Activated CD8-positive, alpha-beta memory T cell treated with anti-CD3 and anti-CD28 coated beads, Interleukin-2, amount 50 U/mL, for 48 hours (primary cell): ENCODE measurements at places on chromosomes 12 and 14.

GRCh38 chr14:85731186-85731585, 201.2 kb downstream of the FLRT2 start:
- no peak for DNase-seq

- DNase-seq: no peak
Measured at GRCh38 chr14:94823556-94824341, 53.8 kb upstream of the GSC start.

DNA sequence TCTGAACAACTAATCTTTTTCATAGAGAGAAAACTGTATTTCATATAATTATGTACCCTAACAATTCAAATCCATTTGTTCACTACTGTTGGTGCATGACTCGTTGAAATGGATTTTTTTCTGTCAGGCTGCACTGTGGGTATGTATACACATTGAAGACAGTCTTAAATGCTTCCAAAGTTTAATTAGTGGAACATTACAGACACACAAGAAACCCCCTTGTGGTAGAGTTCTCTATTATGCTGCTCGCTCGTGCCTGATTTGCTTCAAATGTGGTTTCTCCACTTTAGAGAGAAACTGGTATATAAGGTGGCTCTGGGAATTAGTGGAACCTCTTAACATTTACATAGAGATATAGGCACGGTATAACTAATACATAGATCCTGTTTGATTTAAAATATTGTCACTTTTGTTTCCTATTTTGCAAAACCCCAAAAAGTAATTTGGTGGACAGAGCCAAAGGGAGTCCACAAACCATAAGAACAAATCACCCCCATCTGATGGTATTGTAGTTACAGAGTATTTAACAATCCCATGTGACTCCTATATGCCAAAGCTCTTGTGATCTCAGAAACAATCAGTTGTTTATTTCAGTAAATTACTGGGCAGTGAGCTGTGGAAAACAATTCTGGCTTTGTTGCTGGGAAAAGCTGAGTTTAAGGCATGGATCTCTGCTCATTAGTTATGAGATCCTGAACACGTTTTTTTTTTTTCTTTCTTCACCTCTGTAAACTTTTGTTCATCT, 159.5 kb downstream of the BRMS1L start:
- no peak for DNase-seq

DNA sequence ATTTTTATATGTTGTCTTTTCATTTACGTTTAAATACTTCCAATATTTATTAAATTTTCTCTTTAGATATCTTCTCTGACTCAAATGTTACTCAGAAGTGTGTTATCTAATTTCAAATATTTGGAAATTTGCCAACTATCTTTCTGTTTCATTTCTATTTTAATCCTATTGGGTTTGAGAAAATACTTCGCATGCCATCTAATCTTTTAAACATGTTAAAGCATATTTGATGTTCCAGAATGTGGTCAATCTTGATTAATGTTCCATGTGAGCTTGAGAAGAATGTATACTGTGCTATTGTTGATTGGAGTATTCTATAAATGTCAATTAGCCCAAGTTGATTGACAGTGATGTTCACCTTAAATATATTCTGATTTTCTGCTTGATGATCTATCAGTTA, 11.9 kb upstream of the DCN start:
- DNase-seq: no peak

GRCh38 chr12:28710882-28711281, 438.2 kb upstream of the FAR2 start:
- DNase-seq: no peak

DNA sequence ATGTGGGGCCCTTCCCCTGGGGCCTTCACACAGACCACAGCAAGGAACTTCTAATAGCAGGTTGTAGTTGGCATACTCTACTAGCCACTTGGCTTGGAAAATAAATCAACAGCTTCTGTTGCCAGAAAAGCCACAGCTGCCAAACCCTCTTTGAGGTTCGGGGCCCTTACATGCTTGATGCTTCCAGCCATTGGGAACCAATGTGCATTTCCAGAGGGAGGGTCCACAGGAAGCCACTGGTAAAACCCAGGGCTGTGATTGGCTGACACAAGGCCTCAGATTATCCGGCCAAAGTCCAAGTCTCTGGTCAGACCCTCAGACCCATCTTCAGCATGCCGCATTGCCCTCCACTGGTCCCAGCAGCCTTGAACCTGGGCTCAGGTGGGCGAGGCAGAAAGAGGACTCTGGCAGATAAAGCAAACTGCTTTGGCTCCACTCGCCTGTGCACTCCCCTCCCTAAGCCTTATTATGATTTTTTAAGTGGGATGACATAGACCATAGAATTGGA, 214.4 kb downstream of the BCL11B start:
- no peak for DNase-seq

DNA sequence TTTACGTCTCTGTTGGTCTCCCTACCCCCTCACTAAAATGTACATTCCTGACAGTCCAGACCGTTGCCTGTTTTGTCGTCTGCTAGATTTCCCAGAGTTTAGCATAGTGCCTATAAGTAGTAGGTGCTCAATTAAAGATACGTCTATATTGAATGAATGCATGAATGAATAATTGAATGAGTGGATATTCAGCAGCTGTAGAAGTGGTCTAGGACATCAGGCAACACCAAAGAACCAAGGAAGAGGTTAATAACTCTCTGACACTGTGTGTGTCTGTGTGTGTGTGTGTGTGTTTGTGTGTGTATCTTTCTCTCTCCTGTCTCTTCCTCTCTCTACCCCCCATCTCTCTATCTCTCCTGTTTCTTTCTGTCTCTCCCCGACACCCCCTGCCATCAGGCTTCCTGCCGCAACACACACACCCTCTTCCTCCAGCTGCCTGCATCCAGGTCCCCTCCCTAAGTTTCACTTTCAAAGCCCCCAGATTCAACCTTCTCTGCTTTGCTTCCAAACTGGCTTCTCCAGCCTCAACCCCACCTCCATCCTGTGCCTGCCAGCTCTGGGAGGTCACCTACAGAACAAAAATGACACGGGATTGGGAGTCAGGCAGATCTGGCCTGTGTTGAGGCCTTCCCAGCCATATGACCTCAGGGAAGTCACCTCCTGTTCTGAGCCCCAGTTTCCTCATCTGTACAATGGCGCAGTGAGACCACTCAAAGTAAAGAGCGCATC, 119.9 kb upstream of the NCOR2 start:
- DNase-seq: no peak

DNA sequence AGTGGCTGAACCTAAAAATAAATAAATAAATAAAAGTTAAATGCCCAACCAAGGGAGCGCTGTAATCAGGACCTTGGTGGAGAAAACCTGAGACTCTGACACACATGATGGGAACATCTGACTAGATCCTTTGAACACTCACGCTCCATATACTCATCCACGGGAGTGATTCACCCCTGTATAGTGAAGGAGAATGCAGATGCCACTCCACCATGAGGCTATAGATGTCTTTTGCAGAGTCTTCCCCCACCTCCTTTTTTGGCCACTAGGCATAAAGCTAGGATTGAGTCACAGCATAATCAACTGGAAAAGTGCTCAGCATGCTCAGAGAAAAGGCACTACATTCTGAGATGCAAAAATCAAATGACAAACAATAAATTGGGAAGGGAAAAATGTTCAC, 19.0 kb downstream of the ADAM20 start:
- DNase-seq: no peak

DNA sequence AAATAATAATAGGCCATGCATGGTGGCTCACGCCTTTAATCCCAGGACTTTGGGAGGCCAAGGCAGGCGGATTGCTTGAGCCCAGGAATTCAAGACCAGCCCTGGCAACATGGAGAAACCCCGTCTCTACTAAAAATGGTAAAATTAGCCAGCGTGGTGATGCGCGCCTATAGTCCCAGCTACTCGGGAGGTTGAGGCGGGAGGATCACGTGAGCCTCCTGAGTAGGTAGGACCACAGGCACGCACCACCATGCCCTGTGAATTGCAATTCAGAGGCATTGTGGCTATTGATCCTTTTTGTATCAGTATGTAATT, 2.3 kb downstream of the ARHGDIB start:
- DNase-seq: no peak

DNA sequence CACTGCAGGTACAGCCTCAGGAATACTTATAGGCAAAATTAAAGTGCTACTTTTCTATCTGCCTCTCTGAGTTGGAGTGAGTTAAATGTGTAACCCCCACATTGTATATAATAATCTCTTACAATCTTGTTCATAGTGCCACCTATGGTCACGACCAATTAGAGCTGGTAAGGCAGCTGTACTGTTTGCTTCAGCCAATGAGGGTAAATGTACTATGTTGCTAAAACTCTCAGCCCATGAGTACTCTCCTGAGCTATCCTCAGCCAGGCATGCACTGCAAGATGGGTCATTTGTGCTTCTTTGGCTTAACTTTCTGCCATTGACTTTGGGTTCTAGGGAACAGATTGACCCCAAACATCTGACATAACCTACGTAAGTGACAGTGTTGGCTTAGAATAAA, 15.0 kb upstream of the MDM2 start:
- no peak for DNase-seq

DNA sequence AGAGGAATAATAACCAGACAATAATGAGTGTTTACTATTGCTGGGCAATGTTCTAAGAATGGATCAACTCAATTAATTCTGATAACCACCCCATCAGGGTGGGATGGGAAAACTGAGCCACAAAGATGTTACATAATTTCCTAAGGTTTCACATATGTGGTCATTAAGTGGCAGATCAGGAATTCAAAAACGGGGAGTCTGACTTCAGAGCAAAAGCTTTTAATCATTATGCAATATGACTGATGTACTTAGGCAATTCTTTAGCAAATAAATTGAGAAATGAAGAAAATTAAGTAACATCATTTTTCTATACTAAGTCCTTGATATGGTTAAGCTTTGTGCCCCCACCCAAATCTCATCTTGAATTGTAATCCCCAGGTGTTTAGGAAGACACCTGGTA, 53.4 kb downstream of the PLCZ1 start:
- DNase-seq: no peak

DNA sequence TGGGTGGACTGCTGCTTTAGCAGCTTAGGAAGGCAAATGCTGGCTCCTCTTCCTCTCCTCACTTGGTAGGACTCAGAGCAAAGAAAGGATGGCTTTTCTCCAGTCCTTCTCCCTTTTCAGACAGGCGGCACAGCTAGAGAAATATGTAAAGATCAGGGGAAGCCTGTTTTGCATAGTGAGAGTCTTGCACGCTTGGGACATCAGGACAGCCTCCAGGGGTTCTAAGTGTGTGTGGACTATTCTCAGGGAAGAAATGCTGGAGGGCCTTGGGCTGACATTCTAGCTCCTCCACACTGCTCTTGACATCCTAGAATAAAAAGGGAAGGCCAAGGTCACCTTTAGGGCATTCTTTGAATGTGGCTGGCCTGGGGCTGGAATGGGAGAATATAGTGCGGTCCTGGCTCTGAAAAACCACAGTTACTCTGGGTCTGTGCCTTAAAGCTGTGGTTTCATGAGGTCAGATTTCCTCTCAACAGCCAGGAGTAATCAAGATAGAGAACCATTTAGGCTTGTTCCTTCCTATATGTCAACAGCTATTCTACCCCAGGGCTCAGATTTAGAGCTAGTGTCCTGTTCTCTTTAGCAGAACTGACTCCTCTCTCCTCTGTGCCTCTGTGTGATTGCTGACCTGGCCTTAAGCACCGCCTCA, 24.3 kb downstream of the CMA1 start:
- DNase-seq: no peak

DNA sequence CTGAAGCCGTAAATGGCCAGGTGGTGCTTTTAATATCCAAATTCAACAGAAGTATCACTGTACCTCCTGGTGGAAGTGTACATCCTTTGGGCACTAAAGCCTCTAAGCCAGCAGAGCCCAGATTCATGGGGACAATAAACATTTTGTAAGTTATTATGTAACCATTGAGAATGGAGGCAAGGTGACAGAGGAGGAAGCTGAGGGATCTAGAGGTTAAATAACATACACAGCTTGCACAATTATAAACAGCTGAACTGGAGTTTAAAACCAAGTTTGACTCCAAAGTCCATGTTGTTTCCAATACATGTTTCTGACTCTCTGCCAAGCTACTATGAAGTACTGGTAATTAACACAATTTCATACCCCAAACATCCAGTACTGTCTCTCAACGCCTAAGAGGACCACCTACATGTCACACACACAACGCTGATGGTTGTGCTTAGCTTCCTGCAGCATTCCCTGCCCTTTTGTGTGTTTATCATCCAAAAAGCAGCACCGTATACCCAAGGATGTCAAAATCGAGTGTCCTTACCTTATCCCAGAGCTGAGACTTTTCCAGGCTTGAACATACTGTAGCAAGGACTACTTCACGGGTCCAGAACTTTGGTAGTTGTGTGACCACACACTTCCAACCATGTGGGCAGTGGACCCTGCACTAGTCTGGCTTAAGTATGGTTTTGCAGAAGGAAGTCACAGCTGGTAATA, 41.3 kb downstream of the EGLN3 start:
- no peak for DNase-seq

DNA sequence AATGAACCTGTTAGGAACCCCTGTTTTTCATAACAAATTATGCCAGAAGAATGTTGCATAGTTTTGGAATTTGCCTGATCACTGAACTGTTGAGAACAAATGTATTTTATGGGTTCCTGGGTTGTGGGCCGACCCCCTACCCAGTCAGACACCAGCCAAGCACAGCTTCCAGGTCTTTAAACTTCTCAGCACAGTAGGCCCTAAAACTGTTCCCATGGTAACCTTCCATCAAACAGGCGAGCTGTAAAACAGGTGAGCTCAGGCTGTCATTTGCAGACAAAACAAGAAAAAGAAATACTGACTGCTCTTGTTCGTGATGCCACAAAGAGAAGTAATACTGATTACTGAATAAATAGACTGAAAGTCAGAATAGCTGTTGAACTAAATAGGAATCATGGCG, 147.0 kb downstream of the PTPRO start:
- DNase-seq: no peak

DNA sequence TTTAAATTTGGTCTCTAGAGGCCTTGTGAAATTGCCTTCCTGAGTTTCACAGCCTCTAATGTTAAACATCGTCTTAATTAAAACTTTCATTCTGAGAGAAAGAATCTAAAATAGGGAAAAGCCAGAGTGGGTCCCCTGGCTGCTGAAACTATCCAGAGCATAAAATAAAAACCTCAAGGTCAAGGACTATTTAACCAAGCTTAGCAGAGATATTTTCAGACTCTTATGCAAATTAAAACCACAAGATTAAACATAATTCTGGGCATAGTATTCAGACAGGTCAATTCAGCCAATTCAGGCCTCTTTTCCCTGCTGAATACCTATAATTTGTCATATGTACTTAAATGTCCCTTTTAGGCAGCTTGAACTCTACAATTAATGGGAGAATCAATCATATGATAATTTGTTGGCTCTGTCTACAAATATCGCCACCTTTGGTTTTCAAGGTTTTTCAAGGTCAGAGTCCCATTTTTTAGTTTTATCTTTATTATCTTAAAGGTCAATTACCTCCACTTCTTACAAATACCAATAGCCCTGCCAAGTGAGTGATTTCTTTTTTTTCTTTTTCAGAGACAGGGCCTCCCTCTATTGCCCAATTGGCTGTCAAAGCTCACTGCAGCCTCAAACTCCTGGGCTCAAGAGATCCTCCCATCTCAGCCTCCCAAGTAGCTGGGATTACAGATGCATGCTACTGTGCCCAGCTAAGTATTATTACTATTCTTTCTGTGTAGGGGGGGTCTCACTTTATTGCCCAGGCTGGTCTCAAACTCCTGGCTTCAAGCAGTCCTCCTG, 257.1 kb downstream of the PHLDA1 start:
- no peak for DNase-seq

- no peak for DNase-seq
Measured at GRCh38 chr14:100325231-100325632, 2.1 kb downstream of the SLC25A47 start.

GRCh38 chr12:71636704-71637115, 26.9 kb downstream of the ZFC3H1 start:
- no peak for DNase-seq

GRCh38 chr12:2776129-2776806, 18.5 kb upstream of the FKBP4 start:
- DNase-seq: no peak
